ENCODE measurements at places on chromosomes 2 and 18.

DNA sequence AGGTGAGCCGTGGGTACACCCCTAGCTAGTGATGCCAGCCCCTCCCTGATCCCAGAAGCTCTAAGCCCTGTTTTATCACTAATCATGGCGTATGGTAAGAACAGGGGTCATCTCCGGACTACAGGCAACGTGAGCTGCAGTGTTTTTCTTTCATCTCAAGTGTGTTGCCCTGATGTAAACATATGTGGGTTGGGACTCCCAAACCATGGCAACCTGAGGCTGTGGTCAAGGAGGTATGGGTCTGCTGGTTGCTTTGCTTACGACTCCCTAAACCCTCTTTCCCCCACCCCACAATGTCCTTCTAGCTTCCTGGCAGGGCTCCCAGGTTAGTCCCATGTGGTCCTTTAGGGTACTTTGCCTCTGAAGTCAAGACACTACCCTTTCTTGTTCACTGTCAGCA is 53.6 kb upstream of the AFF3 start:
- no peak for DNase-seq

DNA sequence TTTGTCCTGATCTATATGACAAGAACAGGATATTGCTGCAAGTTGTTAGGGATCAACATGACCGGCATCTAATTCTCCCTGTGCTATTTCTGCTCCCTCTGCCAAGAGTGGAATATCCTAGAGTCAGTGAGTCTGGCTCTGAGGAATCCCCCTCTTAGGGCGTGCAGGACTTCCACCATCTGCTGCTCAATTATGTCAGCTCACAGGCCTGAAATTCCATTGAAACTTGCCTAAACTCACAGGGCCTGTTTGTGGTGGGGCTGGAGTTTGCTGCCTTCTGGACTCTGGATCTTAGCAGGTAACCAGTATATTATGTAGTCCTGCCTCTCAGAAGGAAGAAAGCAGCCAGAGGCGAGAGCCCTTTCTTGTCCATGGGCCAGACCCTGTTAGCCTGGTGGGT is 323.0 kb downstream of the TSN start:
- DNase-seq = no peak

DNA sequence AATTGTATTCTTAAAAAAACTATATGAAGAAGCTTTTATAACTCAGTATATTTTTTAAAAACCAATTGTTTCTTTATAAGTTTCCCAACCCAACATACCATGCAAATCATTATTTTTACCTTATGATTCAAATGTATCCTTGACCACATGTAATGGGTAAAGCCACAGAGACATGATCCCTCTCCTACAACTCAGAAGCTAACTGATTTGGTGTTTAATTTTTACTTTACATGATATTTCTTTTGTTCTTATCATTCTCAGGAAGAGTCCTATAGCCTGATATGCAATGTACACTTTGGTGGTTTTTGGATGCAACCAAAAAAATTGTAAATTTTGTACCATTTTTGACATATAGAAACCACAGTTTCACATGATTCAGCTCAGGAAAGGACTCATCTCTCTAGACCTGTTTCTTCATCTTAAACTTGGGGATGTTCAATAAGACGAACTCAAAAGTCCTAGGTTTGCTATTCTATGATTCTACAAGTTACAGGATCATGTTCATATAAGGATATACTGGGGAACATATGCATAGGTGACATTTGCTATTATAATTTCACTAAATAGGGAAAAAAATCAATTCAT is 85.2 kb upstream of the RBBP8 start:
- DNase-seq = no peak

DNA sequence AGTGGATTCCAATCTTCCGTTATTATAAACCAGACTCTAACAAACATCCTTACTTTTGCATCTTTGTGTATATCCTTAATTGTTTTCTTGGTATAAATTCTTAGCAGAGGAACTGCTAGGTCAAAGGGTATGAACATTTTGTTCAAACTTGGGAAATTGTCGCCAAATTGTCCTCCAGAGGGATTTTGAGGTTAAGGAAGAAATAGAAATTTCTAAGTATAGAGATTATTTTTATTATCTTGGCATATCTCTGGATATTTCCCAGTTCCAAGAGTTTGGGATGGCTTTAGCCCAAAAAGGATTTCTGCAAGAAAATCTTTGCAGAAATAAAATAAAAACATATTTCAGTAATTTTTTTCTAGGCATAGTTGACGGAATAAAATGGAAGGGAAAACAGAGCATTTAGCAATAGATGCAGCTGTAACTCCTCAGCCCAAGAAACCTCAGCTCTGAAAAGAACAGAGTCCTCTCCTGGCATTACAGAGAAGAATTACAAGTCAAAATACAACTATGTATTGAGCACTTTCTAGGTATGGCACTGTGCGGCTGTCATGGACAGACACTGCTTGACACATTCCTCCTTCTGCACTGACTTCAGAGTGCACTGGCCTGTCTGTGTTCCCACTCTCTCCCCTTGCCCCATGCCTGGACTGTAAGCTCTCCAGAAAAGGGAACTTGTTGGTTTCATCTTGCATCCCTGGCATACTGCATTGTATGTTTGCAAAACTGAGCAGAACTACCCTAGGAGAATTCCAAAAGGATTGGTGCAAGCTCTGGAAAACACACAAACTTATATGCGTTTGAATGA is 117.3 kb upstream of the STON1 start:
- no peak for DNase-seq

GRCh38 chr2:109646961-109647360 is 32.8 kb downstream of the SOWAHC start:
- DNase-seq = no peak

DNA sequence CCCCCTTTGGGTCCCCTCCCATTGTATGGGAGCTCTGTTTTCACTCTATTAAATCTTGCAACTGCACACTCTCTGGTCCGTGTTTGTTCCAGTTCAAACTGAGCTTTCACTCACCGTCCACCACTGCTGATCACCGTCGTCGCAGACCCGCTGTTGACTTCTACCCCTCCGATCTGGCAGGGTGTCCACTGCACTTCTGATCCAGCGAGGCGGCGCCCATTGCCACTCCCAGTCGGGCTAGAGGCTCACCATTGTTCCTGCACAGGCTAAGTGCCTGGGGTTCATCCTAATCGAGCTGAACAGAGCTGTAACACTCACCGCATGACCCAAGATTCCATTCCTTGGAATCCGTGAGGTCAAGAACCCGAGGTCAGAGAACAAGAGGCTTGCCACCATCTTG is 11.0 kb upstream of the CHAC2 start:
- no peak for DNase-seq

DNA sequence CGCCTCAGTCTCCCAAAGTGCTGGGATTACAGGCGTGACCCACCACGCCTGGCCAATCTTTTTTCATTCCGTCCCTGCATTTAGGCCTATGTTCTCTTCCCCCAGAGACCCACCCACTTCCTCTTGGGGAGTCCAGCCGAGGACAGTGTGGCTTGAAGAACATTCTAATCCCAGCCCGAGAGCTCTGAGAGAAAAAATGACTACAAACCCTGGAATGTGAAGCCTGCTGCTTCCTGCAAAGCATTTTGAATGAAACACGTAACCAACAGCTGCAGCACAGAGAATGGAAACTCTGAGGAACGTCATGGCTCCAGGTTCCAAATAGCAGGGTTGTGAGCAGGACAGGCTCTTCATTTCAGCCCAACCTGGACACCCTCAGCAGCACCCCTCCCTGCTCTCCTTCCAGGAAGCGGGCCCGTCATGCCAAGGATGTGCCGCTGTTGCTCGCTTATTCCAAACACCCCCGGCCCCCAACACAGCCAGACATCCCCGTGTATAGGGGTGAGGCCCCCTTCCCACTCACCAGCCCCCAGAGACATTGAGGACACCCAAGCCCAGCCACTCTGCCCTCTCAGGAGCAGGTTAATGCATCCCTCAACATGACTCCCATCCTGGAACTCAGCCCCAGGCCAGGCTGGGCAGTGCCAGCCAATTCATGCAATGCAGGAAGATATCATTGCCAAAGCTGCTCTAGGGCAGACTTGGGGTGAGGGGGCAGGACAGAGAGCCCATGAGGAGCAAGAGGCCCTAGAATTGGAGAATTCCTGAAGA is 139.8 kb downstream of the ZFP36L2 start:
- DNase-seq = no peak

DNA sequence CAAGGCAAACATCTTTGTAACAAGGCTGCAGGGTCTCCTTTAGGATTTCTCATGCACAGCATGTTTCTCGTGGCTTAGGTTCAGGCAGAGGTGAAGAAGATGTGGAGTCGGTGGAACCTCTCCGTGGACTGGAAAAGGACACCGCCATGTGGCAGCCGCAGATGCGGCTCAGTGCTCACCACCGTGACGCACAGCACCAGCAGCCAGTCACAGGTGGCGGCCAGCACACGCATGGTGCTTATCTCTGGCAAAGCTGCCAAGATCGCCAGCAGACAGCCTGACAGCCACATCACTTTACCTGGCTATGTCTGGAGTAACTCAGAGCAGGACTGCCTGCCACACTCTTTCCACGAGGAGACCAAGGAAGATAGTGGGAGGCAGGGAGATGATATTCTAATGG is 86.6 kb downstream of the PTH2R start:
- DNase-seq = no peak
